ENCODE measurements at places on chromosomes 7 and 10. TPM values are rescaled to one million over a fixed set of nuclear protein-coding genes. Genes with fewer than 3 reads are reported as not detected.
A peak's percentile ranks its signal among the peaks of the same experiment; 100 is the strongest.

The HTR7 gene
- polyA plus RNA-seq, result 0.70 TPM

The INMT gene
- polyA plus RNA-seq, result 1.4 TPM

GRCh38 chr10:43606323-43607198 is at the start of gene ZNF485:
Gene ZNF485, plus strand, starts transcription at chr10:43606438. Its CDS starts 613 bp downstream, at chr10:43607051.
- DNase-seq, result peak; percentile 62

- no peak for DNase-seq
Measured at GRCh38 chr10:113411456-113411855, 141.4 kb upstream of the HABP2 start.

- DNase-seq, result no peak
Measured at GRCh38 chr10:104337521-104337984, 712 bp downstream of the ITPRIP start.

DNA sequence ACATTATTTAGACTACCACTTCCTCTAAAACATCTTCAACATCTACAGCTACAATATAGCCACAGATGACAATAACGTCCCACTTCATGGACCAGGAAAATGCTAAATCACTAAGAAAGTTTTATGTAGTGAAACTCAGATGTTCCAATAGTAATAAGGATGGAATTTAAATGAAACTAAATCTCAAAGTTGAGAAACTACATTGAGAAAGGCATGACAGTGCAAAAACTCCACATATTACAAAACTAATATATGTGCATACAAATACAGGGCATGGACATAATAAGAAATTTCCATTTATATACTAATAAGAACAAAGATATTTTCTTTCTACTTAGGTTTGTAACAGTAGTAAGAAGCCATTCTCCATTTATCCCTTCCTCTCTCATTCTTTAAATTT is 31.1 kb downstream of the POT1 start:
- DNase-seq, result no peak

- DNase-seq, result no peak
Measured at GRCh38 chr10:77581738-77582137, 55.9 kb downstream of the KCNMA1 start.

DNA sequence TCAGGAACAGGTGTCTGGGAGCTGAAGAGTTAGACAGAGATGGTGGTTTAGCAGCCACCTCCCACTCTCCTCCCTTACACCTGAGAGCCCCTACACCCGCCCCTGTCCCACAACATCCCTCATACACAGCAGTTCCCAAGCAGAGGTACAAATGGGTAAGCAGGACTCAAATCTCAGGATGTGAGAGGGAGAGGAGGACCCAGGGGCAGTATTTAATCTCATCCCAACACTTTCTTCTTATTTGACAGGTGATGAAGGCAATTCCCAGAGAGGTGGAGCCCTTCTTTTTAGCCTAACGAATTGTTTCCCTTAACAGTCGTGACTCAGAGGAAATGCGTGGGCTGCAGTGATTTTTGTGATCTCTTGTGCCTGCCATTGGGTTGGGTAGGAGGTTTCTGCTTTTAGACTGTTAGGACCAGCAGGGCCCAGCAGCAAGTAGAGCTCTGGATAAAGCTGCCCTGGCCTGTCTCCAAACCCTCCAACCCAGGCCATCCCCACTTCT is 191.3 kb downstream of the HECW1 start:
- no peak for DNase-seq

All from renal cortex interstitium (tissue), 15 donors.